ENCODE measurements at places on chromosomes 11 and 22.
A peak's percentile ranks its signal among the peaks of the same experiment; 100 is the strongest.

DNA sequence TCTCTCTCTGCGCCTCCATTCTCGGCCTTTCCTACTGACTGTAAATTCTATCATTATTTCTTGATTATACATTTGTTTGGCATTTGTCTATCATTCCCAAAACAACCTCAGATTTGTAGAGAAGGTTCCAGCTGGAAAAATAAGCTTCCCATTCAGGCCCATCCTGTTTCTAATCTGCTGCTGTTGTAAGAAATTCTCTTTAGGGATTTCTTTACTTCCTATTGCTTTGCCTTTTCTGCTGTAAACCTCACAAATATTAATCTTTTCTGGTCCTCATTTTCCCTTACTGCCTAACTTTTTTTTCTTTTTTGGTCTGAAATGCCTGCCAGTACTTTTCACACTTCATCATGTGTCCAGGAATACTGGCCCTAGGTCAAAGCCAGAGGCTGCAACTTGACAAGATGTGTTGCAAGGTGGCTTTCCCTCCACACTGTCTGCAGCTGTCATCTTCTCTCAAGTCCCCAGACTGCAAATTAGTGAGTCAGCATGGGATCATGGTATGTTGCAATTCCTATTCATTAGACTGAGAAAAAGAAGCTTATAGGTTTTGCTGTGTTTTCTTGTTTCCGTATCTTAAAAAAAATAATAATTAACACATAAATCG, 858.7 kb upstream of the CHORDC1 start:
- no peak for DNase-seq

DNA sequence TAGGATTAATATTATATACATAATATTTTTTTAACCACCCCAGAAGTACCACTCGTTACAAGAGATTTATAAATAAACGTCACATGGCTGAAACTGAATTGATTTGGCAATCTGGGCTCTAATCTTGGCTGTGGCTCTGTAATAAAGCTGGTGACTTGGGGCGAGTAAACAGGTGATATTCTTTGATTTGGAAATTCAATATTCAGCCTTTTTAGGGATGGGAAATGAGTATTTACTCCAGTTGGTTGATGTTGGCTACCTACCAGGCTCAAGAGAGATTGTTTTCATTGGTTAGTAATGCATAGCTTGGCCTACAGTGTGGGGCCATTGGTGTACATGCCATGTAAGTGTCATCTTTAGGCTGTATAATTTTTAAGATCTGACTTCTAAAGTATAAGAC, 117.7 kb upstream of the SORL1-AS1 start:
- DNase-seq, result no peak

DNA sequence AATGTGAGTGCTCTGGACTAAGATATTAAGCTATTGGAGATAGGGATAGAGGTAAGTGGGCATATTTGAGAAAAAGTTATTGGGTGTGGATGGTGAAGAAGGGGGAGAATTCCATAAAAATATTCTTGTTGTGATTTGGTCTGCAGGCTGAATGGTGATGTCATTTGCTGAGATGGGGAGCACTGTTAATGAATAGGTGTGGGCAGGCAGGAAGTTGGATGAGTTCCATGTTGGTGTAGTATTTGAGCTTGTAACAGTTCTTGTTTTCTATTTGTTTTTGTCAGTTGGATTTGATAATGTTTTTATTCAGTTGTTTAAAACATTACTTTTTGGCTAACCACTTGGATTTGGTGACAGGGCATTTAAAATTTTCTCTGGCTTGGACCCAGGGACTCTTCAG, 168.8 kb downstream of the C11orf87 start:
- DNase-seq, result no peak

DNA sequence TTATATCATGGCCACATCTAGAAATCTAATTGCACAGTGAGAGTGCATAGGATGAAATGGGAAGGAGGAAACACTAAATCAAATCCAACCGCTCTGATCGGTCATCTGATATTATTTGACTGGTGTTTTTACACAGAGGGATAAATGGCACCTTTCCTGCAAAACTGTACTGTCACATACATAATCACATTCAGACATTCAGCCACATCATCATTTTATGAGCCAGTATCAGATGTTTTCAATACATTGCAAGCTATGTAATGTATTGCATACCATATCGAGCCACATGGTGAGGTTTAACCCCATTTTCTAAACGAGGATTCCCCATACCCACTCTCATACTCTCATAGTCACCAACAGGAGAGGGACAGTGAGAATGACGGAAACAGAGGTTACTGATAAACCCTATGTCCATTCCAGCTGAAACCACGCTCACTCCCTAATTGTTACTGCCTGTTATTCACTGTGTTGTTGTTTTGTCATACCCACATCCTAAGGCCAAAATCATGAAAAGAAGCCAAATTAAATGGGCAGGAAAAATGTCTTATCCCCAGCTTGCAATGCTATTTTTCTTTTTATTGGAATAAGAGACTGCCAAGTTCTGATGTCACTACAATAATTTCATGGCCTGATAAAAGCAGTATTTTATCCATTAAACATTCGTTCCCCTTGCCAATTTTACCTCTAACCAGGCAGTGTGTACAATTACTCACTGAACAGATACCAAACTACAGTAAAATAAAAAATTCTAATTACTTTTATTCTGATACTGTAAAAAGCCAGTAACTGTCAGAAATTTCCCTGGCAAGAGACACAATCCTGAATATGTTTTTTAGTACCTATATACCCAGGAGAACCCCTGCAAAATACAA, 9.0 kb downstream of the CDON start:
- no peak for DNase-seq

GRCh38 chr11:128522943-128523518, 64.3 kb downstream of the ETS1 start:
- no peak for DNase-seq

GRCh38 chr22:43892183-43892894, 526 bp upstream of the PNPLA5 start:
- DNase-seq, result no peak

DNA sequence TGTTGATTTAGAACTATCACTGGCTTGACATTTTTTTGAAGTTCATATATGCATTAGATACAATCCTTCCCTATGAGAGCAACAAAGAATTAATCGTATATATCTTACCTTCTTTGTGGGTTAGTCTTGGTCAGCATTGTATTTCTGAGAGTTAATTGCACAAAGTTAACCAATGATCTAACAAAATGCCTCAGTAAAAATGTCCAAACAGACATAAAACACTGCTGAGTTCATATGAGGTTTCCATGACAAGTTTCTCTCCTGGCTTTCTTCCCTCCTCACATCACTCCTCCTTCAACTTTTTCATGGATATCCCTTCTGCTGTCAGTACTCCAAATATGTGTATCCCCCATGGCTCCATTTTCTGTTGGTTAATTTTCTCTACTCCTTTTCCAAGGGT, 9.0 kb downstream of the MAP6 start:
- no peak for DNase-seq

- no peak for DNase-seq
Measured at GRCh38 chr22:44289414-44290171, 23.2 kb downstream of the SHISAL1 start.

DNA sequence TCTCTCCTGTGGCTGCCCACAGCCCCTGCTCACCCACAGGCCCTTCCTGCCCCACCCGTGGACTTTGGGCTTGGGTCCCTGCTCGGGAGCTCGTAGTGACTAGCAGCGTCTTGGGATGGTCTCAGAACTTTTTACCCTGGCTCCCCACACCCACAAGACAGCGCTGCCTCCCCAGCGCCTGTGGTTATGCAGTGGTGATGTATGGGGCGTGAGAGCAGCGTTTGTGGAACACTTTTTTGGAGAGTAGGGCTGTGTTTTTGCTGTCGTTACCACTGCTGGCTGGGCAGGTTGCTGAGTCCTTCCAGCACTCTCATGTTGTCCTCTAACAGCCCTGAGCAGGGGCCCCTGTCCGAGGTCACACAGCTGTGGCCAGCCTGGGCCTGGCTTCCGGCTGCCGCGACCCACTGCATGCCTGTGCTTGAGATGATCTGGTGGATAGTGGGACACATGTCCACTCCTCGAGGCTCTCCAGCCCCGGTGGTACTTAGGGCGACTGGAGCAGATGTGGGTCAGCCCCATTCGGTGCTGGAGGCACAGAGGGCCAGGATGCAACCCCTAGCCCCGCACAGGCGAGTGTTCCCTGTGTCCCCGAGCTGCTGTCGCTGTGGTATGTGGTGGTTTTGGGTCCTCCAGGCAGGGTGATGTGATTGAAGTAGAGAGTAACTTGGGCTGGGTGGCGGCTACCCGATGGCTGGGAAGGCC, 7.1 kb upstream of the GRAMD4 start:
- no peak for DNase-seq

GRCh38 chr22:22821340-22821739, 66.3 kb upstream of the IGLL5 start:
- DNase-seq, result no peak

- no peak for DNase-seq
Measured at GRCh38 chr11:114209343-114209742, 86.9 kb upstream of the NNMT start.

DNA sequence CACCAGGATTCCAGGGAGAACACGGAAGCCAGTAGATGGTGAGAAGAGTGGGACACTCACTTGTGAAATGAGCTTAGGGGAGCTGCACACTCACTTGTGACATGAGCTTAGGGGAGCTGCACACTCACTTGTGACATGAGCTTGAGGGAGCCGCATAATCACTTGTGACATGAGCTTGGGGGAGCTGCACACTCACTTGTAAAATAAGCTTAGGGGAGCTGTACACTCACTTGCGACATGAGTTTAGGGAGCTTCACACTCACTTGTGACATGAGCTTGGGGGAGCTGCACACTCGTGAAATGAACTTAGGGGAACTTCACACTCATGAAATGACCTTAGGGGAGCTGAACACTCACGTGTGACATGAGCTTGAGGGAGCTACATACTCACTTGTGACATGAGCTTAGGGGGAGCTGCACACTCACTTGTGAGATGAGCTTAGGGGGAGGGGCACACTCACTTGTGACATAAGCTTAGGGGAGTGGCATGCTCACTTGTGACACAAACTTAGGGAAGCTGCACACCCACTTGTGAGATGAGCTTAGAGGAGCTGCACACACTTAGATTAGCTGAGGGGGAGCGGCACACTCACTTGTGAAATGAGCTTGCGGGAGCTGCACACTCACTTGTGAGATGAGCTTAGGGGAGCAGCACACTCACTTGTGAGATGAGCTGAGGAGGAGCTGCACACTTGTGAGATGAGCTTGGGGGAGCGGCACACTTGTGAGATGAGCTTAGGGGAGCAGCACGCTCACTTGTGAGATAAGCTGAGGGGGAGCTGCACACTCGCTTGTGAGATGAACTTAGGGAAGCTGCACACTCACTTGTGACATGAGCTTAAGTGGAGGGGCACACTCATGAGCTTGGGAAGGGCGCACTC, 59.0 kb downstream of the NCAPD3 start:
- DNase-seq, result no peak

DNA sequence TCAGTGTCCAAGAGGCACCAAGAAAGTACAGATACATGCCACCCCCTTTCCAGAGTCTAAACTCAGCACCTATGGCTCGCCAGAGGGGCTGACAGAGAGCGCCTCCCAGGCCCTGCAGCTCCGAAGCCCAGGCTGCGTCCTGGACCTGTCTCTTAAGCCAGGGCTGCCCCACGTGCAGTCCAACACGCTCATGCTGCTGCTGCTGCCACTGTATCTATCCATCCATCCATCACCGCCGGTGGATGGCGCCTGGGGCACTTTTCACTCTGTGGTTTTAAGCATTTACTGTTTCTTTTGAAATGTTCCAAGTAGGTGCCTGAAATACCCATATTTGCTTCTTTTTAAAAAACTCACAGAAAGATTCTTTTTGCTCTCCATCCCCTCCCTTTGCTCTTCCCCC, 41.8 kb downstream of the MACROD1 start:
- DNase-seq, result no peak

- DNase-seq, result peak; percentile 74
Measured at GRCh38 chr22:46367707-46368191, 32.2 kb downstream of the TRMU start.

- DNase-seq, result no peak
Measured at GRCh38 chr11:130451231-130452019, 3.0 kb downstream of the ADAMTS15 start.

GRCh38 chr11:78940500-78941225, 366.0 kb upstream of the NARS2 start:
- DNase-seq, result no peak

- DNase-seq, result no peak
Measured at GRCh38 chr11:5815534-5815933, 6.8 kb downstream of the OR52N2 start.

DNA sequence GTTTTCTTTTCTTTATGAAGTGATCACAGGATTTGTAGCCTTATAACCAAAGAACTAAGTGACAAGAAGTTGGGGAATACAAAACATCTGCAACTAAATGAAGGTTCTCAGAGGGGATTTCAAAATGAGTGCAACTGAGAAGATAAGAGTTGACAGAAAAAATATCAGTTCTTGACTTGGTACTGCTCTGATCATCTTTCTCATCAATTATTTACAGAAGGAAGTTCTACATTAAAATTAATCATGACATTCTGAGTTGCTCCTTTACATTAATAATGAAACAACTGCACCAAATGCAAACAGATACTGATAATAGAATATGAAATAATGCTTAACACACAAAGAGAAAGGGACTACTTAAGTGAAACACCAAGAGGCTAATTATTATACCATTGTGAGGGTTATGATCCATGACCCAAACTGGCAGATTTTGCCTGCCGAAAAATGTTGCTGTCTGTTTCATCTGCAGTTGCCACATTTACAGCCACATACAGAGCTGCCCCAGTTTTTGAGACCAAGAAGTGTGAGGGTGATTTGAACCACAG, 561.9 kb upstream of the ANO5 start:
- DNase-seq, result no peak

- DNase-seq, result no peak
Measured at GRCh38 chr11:59253001-59253400, 40.3 kb upstream of the MPEG1 start.

GRCh38 chr11:77195071-77195755, 67.2 kb downstream of the MYO7A start:
- no peak for DNase-seq

DNA sequence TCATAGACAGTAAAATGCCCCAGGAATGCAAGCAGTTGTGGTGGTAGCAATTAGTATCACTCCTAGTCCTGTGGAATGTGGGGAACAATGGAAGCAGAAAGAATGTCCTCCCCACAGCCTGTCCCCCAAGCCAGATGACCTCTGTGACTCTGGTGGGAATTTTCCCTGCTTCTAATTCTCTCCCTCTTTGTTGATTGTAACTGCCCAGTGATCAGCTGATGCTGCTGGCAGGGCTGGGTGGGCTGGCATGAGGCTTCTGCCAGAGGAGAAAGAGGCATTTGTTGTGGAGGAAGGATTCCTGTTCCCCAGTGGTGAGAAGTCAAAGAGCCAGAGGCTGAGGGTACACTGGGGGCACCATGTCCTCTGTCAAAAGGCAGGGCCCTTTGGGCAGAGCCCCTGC, 116.7 kb upstream of the NCAM1 start:
- peak; percentile 43 for DNase-seq

- no peak for DNase-seq
Measured at GRCh38 chr11:126594921-126595367, 239.5 kb downstream of the ST3GAL4 start.

DNA sequence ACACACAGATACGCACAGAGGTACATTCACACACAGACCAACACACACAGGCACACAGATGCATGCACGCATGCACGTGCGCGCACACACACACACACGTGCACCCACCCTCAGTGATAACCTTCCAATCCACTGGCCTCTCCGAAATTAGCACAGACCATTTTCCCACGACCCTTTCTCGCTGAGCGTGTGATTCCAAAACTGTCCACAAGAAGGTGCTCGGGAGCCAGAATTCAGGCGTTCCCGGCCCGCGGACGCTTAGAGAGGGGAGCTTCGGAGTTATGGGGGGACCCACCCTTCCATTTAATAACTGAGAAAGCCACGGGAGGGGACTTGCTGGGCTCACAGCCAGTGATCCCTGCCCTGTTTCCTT, 33.8 kb upstream of the SLC35C1 start:
- DNase-seq, result peak; percentile 66

- DNase-seq, result no peak
Measured at GRCh38 chr22:24582056-24582814, 10.6 kb downstream of the LRRC75B start.

All from frontal cortex (tissue), 4 donors.